Hindlimb muscle (tissue), 1 donor: ENCODE measurements at places on chromosomes 6 and 20. TPM values are rescaled to one million over a fixed set of nuclear protein-coding genes. Genes with fewer than 3 reads are reported as not detected.

GRCh38 chr6:112343977-112344376, 3.2 kb upstream of the RFPL4B start:
- no peak for DNase-seq

- no peak for DNase-seq
Measured at GRCh38 chr6:157155804-157156203, 167.5 kb downstream of the TMEM242 start.

GRCh38 chr6:70709826-70710225, 42.1 kb downstream of the SMAP1 start:
- no peak for DNase-seq

GNAS-AS1 gene
- polyA plus RNA-seq, result 2.5 TPM

- peak; percentile 16 for DNase-seq
Measured at GRCh38 chr6:72976484-72976883, 248.8 kb downstream of the KHDC1L start.

DNA sequence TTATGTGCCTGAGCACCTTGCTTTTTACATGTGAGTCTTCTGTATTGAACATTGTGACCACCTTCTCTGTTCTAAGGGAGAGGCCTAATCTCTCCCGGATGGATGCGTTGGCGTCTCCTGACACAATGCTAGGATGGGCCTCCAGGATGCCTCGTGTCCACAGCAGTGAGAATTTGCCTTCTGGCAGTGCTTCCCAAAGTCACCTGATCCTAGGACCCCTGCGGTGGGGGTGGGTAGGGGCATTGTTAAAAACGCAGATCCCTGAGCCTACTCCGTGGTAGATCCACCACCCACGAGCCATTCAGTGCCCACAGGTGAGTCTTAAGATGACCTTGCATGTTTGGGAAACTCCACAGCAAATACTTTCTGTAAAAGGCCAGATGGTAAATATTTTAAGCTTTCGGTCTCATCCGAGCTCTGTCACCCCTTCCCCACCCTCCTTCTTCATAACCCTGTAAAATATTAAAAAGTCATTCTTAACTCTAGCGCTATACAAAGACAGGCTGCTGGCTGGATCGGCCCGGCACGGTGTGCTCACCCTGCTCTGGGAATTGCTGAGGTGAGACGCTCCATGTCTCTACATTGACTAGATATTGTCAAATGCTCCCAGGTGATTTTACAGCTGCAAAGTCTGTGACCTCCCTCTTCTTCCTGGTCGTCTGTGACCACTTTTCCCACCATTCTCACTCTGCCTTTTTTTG, 106.7 kb upstream of the IYD start:
- no peak for DNase-seq

GRCh38 chr20:33866398-33867100, 55.4 kb downstream of the CHMP4B start:
- DNase-seq, result no peak

- no peak for DNase-seq
Measured at GRCh38 chr20:51195419-51195901, 172.6 kb upstream of the KCNG1 start.

- no peak for DNase-seq
Measured at GRCh38 chr6:46175446-46175845, 4.7 kb upstream of the ENPP5 start.

- no peak for DNase-seq
Measured at GRCh38 chr6:167245591-167245990, 45.5 kb upstream of the UNC93A start.

DNA sequence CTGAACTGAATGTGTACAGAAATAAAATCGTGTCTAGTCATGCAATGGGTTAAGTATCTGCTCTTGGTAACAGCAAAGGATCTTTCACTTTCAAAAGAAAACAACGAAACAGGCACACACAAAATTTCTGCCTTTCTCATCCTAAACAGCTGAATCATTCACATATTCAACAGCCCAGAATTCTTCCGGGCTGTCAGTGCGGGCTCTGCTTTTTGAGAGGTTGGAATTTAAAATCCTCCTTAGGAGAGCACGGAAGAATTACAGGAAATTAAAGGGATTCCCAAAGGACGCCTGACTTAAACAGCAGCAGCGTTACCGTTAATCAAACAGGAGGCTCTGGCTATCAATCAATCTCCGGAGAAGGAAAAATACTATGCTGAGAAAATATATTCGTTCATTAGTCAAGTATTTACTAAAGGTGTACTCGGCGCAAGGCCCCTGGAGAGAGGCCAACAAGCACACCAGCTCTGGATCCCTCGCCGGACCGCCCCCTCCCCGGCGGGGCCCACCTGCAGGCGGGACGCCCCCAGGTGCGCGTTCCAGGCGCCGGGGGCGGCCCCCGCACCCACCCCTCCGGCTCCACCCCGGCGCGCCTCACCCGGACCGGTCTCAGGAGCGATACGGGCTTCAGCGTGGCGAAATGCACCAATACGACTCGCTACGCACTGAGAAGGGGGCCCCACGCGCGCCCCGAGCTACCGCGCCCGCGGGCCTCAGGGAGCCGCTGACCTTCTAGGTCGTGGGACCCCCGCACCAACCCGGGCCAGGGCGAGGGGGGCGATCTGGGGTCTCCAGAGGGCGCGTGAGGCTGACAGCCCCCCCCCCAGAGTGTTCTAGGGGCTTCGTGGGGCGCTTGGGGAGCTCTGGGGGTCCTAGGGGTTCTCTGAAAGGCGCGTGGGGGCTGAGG, 1.0 kb downstream of the NAPB start:
- DNase-seq, result no peak

RAET1G gene
- 0.54 TPM for polyA plus RNA-seq

IL17A gene
- polyA plus RNA-seq, result not detected

GRCh38 chr6:145729887-145730286, 5.4 kb downstream of the EPM2A start:
- DNase-seq, result no peak

GRCh38 chr6:69729870-69730449, 66.8 kb downstream of the LMBRD1 start:
- no peak for DNase-seq
